ENCODE measurements at places on chromosomes 13 and 19.
A peak's percentile ranks its signal among the peaks of the same experiment; 100 is the strongest.

- no peak for DNase-seq
Observed at GRCh38 chr13:46656786-46657185, 103.8 kb downstream of the LRCH1 start.

GRCh38 chr19:7540761-7541474 lies 5.4 kb downstream of the PNPLA6 start:
- peak; percentile 46 for DNase-seq

- no peak for DNase-seq
Observed at GRCh38 chr13:89980896-89981295, 1366.6 kb upstream of the MIR17HG start.

DNA sequence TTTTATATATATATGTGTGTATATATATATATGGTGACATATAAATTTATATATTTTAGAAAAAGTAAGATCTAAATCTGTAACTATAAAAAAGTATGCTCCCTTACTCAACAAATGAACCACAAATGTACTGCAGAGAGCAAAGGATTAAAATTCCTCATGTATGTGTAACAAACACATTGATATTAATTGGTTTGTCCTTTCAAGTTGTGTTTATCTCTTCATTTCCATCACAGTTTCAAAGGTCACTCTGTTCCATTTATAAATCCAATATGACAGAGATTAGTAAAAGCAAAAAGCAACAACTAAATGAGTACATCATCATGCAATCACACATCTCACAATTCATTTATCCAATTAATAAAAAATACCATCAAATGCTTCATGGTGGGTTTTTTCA lies 247.9 kb downstream of the DACH1 start:
- no peak for DNase-seq

- no peak for DNase-seq
Observed at GRCh38 chr13:60837806-60838205, 440.8 kb downstream of the TDRD3 start.

DNA sequence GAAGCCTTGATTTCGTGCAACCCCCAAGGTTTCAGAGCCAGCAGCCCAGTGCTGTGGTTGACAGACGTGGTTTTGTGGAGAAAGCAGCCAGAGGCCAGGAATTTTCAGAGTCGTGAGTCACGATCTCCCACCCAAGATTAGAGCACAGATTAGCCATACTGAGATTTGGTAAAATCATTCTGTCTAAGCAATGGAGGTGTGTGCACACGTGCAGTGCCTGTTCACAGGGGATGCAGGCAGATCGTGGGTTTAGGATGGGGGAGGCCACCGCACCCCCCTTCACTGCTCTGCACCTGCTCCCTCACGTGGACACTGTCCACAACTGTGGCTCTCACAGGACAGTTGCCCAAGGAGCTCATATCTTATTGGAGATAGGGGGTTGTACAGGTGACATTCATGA lies 46.6 kb upstream of the GPR183 start:
- no peak for DNase-seq

- no peak for DNase-seq
Observed at GRCh38 chr13:30792285-30793000, 57.1 kb downstream of the ALOX5AP start.

DNA sequence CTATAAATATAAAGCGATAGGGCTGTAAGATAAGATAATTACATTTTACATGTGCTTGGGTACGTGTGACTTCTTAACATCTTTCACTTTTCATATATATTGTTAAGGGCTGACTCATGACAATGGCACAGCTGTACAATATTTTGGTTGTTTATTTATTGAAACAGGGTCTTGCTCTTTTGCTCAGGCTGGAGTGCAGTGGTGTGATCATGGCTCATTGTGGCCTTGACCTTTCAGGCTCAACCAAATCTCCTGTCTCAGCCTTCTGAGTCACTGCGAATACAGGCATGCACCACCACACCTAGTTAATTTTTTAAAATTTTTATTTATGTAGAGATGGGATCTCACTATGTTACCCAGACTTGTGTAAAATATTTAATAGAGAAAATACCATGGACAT lies 2532.4 kb upstream of the PCDH20 start:
- DNase-seq, result no peak

GRCh38 chr19:1650650-1651567 lies 1.5 kb downstream of the TCF3 start:
- peak; percentile 53 for DNase-seq

DNA sequence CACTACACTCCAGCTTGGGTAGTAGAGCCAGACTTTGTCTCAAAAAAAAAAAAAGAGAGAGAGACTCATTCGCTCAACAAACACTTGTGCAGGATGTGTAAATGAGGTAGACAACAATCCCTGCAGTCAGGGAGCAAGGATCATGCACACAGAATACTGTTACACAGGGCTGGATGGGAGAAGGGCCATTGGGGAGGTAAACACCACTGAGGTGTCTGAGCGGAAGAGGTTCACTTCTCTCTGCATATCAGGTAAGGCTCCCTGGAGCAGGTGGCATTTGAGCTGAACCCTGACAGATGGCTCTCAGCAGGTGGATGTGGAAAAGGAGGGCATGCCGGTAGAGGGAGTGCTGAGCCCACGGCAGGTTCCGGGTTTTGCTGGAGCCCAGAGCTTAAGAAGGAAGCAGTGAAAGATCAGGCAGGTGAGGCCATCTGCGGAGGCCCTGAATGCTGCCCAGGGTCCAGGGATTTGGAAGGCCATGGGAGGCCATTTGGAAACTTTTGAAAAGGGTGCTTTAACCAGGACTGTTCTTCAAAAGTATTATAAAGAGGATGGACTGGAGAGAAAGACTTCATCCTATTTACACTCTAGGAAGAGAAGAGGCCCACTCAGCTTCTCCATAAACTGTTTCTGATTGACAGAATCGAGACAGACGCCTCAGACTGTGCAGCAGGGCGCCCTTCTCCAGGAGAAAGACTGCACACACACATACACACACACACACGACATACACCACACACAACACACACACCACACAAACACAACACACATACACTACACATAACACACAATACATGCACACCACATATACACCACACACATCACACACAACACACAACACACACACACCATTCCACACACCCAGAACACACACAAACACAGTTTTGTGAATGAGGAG lies 199.4 kb downstream of the USP12 start:
- peak; percentile 15 for DNase-seq

- DNase-seq, result no peak
Observed at GRCh38 chr13:29022968-29023367, 202.8 kb downstream of the MTUS2 start.

- no peak for DNase-seq
Observed at GRCh38 chr19:41350735-41351338, 2.9 kb downstream of the TGFB1 start.

GRCh38 chr13:26839682-26840081 lies 79.1 kb upstream of the GPR12 start:
- DNase-seq, result no peak

DNA sequence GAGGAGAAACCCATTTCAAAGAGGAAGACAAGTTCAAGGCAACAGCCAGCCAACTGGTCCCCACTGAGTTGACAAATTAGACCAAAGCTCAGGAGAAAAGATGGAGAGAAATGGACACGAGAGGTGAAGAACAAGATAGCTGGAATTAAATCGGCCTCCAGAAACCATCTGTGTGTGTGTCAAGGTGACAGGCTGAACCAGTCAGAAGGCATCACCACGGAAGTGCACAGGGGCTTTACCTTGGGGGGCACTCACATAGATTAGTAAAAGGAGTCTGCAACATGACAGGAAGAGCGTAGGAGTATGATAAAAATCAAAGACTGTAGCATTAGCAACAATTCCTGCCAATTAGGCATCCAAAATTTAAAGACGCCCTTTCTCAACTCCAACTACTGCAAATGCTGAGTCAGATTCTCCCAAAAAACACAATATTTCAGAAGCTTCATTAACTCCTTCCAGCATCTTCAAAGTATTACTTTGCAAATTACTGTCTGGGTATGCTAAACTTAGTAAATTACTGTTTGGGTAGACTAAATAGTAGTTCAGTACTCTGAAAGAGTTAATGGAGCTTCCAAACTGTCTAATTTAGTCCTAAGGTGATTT lies 66.2 kb downstream of the FOXO1 start:
- DNase-seq, result peak; percentile 43

DNA sequence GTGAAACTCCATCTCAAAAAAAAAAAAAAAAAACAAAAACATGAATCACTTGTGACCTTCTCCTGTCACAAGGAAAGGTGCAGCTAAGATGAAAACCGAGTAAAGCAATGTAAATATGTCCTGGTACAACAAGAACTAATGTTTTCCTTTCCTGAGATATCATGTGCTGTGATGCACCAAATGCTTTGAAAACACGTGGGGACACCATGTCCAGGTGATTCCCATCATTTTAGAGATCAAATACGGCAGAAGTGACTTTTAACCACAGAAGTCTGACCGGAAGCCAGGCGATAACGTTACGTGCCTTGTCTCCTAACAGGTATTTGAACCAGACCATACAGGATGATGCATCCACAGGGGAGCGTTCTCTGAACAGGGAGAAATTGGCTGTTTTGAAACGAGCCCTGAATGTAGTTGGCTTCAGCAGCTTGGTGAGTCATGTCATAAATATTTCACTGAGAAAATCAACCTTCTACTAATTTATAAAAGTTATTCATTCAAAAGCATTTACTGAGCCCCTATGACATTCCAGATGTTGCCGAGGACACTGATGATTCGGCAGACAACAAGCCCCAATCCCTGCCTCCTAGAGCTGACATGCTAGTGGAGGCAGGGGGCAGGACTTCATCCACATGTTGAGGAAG lies 328.1 kb downstream of the MYO16 start:
- DNase-seq, result no peak

DNA sequence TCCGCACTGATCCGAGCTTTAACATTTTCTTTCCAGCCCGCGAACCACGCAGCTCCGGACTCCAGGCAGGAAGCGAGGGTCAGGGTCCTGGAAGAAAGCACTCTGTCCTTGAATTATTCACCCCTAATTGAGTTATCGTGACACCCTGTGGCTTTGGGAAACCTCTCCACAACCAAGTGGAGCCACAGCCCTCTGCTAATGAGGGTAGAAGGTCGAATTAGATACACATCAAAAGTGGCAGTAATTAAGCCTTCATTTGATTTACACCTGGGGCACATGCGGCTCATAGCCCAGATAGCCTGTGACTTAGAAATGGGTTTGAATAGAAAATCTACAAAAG lies 15.9 kb upstream of the RNF17 start:
- no peak for DNase-seq

DNA sequence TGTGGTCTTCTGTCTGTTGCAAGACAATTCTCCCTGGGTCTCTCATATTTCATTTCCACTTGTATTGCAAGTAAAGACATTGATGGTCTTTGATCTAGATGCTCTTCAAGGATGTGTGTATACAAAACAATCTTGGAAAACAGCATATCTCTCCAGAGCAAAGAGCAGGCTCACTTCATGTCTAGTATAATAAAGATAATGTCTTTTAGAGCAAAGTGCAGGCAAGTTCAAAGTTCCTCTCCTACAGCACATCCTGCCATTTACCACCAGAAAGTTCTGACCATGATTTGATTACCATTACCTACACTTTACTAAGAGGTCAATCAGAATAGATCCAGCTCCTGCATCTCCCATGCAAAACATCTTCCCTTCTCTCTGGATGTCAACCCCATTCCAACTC lies 162.8 kb downstream of the DIAPH3 start:
- DNase-seq, result no peak

DNA sequence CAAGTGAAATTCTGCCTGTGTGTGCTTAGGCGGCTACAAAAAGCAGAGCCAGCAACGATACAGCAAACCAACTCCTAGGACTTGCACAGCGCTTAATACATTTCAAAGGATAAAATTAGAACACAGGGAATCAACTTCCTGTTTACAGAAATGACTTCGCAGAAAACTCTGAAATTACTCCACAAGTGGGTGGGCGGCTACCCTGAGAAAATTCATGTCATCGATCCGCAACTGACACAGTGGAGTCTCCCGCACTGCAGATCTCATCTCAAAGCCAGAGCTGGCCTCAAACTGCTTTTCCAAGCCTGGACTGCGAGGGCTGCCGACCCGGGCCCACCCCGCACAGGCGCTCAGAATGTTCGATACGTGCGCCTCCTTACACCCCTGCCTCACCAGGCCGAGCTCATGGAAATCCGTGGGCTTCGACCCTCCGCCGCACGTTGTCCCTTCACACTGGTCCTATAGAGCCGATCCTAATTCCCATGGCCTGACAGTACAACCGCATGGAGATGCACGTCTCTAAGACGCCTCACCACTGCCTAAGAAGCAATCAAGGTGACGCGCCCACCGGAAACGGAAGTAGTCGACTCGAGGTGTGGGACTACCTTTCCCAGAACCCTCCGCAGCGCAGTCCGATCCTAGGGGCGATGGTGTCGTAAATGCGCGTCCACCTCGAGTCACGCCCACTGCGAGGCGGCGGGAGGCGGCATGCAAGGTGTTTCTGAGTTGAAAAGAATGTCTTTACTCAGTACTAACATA lies at the start of gene ZNF229:
TSS of gene ZNF229 (minus strand) at position 557 of the 759 bp plus-strand sequence. CDS start 5,625 bp downstream, outside the sequence.
- DNase-seq, result peak; percentile 66

DNA sequence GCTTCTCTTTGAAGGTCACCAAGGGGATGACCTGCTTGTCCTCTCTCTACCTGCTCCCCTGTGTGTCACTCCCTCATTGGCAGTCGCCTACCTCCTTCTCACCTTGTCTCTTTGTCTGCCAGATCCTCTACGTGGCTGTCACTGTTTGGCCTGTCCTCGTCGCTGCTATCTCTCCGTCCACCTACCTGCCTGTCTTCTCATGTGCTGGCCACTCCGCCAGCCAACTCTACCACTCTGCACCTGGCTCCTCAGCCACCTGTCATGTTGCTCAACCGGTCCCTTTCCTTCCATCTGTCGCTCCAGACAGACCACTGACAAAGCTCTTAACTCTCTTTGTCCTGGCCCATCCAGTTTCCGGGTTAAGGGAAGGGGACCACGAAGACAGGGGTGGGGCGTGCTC lies at the start of gene KLK12:
TSS of gene KLK12 (minus strand) at position 299 of the 400 bp plus-strand sequence. CDS start 381 bp downstream, outside the sequence.
- no peak for DNase-seq

DNA sequence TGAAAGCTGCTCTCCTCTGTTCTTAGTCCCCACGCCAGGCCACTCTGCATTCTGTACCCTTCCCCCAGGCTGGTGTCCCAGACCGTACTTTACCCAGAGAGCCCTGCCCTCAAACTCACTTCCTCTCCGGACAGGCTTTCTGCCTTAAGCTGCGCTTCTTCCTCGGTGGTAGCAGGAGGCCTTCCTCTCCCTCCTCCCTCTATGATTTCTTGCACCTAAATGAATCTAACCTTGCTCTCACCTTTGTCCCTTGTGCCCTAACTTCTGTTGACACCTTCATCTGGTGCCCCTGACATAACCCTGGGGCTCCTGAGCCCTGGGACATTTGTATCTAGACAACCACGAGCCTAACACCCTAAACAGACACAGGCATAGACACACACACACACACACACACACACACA lies 29.6 kb upstream of the CEACAM21 start:
- DNase-seq, result no peak

GRCh38 chr13:94119360-94119936 lies 360.0 kb downstream of the DCT start:
- no peak for DNase-seq

DNA sequence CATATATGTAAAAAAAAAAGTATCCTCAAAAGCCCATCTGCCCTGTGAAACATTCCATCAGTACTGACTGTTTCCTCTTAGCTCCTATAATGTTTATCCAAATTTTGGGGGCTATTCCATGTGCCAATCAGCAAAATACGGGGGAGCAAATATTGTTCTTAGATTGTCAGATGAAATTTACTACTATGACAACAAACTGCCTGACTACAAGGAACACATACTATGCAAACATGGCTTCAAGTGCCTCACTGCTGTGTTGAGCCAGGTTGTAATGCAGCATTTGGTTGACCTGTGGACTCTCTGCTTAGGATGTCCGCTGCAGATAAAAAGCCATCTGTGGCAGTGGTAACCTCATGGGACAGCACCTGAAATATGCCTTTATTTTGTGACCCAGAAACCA lies 98.2 kb upstream of the SCEL start:
- DNase-seq, result no peak

Data from activated T-cell treated with anti-CD3 and anti-CD28 coated beads for 48 hours (primary cell).